Fibroblast of the aortic adventitia (primary cell): ENCODE measurements at places on chromosomes 5 and 9.

DNA sequence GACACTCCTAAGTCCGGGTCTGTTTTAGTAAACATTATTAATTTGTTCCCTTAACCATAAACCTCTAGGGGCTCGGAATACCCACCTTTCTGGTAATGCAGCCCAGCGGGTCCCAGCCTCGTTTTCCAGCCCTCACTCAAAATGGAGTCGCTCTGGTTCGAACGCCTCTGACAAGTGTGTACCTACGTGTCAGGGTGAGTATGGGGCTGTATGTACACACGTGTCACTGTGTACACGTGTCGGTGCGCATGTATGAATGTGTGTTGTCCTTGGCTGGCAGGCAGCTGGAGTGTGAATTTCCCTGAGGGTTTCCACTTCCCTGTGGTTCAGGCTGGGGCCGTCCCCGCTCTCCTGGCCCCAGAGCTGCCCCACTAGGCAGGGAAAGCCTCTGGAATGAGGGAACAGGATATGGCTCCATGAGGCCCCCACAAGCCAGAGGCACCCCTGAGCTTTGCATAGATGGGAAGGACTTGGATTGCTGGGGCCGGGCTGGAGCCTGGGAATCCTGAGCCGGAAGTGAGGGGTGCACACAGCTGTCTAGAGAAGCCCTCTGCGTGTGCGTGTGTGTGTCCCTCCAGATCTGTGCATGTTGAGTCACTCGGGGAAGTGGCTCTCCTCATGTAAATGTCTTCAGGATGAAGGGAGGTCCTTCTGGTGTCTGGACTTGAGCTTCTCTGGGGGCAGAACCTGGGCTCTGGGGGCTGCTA lies 160.8 kb upstream of the IER5L start:
- DNase-seq, result no peak

- DNase-seq, result no peak
These were observed 6.8 kb downstream of the ZNF608 start for GRCh38 chr5:124739634-124740025.

DNA sequence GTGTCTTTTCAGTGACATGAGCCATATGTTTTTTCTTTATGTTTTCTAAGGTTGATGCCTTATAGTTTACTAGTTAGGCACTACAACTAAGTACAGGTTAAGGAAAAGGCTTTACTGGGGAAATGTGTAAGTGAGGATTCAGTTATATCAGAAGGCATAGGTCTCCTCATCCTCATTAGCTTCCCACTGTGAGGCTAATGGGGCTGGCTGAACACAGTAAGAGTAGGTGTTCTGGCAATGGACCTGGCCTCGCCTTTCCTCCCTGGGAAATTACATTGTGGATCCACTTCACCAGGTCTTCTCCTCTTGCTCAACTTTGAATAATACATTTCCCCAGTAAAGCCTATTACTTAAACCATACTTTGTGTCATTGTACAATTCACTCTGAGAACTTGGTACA lies 225.5 kb downstream of the PTPRD start:
- no peak for DNase-seq

DNA sequence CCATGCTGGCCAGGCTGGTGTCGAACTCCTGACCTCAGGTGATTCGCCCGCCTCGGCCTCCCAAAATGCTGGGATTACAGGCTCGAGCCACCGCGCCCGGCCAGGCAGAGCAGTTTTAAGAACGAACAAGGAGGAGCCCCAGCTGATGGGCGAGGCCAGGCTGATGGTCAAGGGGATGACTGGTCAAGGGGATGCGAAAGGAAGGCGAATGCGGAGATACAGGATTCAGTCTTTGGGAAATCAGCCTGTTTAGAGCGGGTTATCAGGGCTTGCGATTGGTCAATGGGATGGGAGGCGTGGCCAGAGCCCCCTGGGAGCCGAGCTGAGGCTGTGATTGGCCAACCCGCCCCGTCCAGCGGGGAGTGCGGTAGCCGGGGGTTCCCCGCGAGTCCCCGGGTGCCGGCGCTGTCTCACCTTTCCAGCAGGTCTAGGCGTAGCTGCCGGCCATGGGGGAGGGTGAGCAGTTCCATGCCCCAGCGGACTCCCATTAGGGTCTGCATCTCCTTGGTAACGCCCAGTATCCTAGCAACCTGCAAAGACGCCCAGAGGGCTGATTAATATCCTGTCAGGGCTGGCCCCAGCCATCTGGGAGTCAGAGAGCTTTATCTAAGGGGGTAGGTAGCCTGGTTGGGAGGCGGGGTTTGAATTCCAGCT lies 7.5 kb upstream of the TOR2A start:
- peak; percentile 78 for DNase-seq

DNA sequence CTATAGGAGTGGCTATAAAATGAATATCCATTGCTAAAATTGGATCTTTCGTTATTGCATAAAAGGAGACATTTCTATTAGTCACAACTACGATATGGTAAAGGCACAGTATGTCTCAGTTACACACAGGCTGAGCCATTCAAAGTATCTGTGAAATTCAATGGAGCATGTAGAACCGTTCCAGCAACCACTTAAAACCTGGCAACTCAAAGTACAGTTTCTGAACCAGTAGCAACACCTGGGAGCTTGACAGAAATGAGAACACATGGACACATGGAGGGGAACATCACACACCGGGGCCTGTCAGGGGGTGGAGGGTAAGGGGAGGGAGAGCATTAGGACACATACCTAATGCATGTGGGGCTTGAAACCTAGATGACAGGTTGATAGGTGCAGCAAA lies 15.4 kb downstream of the POC5 start:
- no peak for DNase-seq

DNA sequence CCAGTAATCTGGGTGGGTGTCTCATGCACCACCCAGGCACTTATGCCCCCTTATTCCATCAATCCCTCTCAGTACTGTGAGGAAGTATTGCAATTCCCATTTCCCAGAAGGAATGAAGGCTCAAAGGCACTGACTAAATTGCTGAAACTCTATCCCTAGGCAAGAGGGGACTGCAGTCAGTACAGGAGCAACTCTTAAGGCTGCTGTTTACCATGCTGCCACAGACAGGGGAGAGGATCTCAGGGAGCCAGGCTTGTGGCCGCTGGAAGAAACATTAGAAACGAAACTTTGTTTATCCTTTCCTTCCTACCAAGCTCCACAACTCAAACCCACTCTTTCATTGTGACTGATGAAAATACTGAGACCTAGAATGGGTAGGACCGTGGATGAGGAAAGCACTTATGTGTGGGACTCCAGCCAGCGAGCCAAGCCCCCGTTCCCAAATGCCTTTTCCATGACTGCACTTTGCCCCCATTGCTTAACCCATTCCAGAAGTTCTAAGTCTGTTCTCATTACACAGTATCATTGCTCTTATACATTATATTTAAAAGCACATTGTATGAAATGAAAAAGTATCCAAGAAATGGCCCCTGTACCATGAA lies 54.3 kb downstream of the TLE1 start:
- no peak for DNase-seq

- peak; percentile 36 for DNase-seq
These were observed 27.3 kb downstream of the ANP32B start for GRCh38 chr9:98010445-98010844.

DNA sequence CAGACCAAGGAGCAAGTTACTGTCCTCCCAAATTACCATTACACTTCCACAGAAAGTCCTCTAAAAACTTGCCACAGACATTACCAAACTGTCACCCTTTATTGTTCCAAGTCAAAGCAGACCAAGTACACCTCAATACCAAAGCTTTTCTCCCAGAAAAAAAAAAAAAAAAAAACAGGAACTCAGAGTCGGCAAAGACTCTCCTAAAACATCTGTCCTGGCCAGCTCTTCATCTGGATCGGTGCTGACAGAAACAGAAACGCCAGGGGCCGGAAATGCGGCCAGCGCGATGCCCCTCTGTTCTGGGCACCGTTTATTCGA lies 718 bp downstream of the DEPDC1B start:
- no peak for DNase-seq

DNA sequence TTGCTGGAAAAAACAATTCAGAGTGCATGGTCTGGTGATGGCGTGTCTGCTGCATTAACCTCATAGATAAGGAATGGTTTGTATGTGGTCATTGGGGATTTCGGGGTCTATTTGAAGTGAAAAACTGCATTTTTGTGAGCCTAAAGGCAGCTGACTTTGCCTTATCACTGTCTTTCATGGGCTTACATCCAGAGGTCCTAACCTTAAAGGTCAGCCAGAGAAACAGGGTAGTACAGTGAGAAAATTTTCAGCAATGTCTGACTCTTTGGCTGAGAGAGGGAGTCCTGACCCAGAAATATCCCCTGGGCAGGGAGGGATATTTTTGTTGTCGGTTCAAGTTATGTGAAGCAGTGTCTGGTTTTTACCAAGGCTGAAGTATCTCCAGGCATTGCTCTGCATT lies 5.7 kb downstream of the PCSK5 start:
- DNase-seq, result peak; percentile 85

DNA sequence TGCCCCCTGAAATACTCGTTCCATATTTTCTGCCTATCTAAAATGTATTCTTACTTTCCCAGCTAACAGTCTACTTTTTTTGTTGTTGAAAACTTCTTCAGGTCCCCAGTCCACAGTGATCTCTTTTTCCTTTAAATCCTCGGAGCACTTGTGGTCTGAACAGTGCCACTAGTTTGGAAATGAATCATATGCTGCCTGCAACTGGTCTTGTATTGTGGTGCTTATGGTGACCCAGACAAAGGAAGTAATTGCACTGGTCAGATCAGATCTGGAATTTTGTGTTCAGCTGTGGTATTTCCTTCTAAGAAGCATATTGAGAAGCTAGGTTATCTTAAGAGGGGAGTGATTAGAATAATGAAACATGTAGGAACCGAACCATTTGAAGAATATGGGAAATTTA lies 2.9 kb downstream of the UNC13B start:
- DNase-seq, result peak; percentile 29

GRCh38 chr5:168747987-168748777 lies 169.0 kb upstream of the PANK3 start:
- DNase-seq, result no peak

DNA sequence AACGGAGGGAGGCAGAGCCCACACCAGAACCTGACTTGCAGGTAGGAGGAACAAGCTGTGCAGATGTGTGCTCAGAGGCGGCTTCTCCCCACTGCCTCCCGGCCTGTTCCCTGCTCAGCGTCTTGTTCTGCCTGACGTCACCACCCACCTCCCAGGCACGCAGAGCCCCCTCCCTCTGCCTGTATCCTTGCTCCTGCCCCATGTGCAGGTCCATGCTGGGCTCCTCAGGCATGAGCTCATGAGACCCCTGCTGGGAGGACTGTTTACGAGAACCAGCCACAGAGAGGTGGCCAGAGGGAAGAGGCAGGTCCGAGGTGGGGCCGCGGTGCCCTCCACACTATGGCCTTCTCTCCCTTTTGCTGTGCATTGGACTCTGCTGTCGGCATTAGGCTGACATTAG lies 45.5 kb downstream of the SLC6A3 start:
- no peak for DNase-seq

GRCh38 chr9:23643656-23644258 lies 182.3 kb downstream of the ELAVL2 start:
- DNase-seq, result no peak

DNA sequence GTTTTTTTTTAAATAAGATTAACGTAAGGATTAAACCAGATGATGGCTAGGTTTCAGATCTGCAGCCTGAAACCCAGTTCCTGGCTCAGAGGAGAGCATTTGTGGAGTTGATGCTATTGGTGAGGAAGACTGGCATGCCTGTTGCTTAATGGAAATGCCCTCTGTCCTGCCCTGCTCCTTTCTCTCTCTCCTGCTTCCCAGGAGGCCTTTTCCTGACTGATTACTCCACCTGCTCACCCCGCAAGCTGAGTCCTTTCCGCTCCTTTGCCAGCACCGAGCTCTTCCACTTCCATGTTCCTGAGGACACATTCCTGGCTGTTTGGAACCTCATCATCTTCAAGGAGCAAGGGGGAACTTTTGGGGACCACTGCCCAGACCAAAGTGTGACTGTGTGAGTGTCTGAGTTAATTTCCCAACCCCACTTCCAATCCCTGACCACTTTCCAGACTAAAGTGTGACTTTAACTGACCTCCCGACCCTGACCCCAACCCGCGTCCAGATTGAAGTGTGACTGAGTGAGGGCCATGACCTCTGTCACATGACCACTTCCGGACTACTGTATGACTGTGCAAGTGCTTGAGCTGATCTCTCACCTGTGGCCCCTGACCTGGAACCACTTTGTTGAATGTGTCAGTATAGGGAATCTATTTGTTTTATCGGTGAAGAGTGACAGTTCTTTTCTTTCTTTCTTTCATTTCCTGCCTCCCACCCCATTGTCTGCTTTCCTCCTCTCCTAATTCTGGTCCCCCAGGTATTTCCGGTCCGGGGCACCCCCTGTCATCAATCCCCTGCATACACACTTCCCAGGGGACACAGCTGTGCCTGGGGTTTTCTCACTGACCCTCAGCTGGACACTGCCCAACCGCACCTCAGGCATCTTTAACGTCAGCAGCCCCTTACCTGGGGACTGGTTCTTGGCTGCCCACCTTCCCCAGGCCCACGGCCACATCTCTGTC lies 5.5 kb downstream of the TMEM8B start:
- no peak for DNase-seq

- DNase-seq, result no peak
These were observed 48.9 kb upstream of the PPARGC1B start for GRCh38 chr5:149681252-149681651.

- no peak for DNase-seq
These were observed 98.8 kb upstream of the NFIB start for GRCh38 chr9:14412775-14413174.

- DNase-seq, result no peak
These were observed 134.2 kb downstream of the FBXO4 start for GRCh38 chr5:42059291-42059690.

DNA sequence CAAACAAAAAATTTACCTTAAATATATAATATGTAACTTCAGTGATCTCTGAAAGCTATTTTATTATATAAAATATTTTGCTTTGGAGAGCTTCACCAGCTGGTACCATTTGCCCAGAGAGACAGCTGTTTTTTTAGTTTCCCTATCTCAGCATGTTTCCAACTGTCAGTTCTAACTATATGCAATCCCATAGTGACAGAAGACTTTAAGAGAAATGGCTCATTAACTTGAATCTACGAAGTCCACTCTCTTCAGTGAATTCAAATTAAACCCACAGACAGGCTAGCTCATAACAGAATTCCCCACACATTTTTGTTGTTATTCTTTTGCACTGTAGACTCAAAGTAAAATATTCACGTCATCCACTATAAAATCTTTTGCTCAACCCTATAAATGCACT lies 251.8 kb upstream of the POU5F2 start:
- no peak for DNase-seq

GRCh38 chr5:7881091-7881490 lies 12.1 kb downstream of the MTRR start:
- no peak for DNase-seq

- DNase-seq, result peak; percentile 87
These were observed 1.0 kb downstream of the FOCAD start for GRCh38 chr9:20684875-20685696.

DNA sequence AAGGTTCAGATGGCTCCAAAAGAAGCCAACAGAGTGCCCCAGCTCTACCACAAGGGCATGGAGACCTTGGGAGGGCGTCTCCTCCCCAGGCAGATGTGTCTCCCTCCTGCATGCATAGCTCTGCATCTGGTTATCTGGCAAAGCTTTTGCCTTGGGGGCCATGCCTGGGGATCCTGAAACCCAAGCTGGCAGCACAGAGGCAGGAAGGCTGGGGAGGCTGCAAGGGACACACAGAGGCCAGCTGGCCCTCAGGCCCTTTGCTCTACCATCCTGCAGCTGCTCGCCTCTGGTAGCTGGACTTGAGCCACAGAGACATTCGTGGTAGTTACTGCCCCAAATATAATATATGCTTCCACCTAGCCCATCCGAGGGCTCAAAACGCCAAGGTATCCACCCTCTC lies 3.9 kb downstream of the SEPTIN8 start:
- no peak for DNase-seq

- DNase-seq, result no peak
These were observed 70.1 kb upstream of the UNC5A start for GRCh38 chr5:176740131-176740701.
